ENCODE measurements at places on chromosomes 13 and 19.
A peak's percentile ranks its signal among the peaks of the same experiment; 100 is the strongest.

GRCh38 chr19:17447704-17448130, 751 bp downstream of the TMEM221 start:
- DNase-seq: no peak

DNA sequence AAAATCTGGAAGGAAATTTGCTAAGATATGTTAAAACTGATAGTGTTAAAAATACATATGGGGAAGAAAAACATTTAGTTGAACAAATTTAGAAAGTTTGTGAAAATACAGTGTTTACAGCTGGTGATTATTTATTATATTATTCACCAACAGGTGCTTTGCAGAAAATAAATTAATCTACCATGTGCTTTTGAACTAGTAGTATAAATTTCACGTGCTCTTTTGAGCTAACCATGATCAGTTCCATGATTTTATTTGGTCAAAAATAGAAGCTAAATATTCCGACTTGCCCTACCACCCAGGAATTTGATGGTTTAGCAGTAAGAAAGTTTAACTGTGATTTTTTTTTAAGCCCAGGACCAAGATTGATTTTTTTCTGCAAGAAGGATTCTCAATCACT, 113.3 kb downstream of the SPRY2 start:
- DNase-seq: no peak

GRCh38 chr13:48318821-48319511, 15.4 kb downstream of the RB1 start:
- DNase-seq: no peak

DNA sequence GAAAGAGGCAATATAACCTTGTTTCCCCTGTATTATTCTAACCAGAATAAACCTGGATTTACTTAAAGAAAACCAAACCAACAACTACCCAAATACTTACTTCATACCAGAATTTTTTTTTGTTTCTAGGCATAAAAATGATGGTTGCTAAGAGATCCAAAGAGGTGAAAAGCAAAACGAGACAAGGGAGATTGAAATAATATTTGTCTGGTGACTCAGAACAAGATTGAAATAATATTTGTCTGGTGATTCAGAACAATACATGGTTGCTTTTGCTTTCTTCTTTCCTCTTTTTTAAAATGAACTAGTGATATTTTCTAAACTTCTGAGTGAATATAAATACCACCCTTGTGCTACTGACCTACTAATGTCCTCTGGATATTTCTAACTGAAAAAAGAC, 592.9 kb downstream of the KCTD12 start:
- DNase-seq: no peak

DNA sequence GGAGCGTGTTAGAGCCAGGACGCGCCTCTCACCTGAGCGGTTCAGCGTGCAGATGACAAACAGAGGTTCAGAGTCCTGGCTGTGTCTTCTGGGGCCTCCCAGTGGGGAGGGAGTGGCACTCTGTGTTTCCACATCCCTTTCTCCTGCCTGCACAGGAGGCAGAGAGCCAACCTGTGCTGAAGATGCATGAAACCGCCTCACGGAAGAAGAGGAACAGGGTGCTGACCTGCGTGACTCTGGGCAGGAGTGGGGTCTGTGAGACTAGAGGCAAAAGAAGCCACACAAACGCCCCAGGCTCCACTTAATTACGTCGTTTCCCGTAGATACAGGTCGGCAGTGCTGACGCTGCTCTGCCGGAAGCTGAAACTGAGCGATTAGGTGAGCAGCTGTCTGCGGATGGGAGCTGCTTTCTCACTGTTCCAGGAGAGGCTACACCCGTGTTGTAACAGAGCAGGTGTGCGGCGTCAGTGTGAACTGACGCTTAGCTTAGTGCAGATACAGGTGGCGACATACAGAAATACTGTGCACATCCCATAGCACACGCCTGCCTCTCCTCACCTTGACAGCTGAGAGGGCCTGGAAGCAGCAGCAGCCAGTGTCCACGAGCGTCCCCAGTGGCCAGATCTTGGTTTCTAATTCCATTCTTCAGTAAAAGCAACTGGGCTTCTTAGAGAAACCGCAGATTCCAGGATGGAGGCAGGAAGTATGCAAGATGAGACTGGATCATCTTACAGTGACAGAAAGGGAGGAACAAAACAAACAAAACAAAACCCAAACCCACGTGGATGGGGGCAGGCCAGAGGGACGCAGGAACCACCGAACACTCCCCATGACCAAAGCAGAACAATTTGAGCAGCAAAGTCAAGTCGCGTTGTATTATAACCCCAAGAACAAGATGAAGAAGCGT, 37.7 kb upstream of the MCF2L start:
- peak; percentile 21 for DNase-seq

DNA sequence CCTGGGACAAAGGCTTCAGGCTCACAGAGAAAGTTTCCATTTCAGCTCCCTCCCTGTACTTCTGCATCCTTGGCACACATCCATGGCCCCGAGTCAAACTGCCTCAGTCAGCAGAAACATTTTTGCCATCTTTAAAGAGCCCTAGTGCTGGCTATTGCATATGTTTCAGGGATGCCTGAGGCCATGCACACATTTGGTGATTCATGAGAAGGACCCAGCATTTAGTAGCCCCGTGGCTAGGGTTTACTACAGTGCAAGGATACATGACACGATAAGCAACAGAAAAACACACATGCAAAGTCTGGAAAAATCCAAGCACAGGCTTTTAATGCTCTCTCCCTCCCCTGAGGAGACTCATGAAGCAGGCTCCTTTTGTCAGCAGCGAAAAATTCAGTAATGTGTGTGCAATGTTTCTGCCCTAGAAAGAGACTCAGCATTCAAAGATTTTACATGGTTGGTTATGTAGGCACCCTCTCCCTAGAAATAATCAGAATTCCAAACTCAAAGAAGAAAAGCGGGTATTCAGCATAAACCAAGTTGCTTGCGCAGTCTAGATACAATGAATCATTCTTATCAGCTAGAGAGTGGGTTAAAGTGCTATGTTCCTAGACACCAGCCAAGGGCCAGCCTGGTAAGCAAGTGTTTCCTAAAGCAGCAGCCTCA, 17.6 kb downstream of the ACOD1 start:
- no peak for DNase-seq

GRCh38 chr13:63367522-63368198, 1952.0 kb upstream of the PCDH20 start:
- DNase-seq: no peak

DNA sequence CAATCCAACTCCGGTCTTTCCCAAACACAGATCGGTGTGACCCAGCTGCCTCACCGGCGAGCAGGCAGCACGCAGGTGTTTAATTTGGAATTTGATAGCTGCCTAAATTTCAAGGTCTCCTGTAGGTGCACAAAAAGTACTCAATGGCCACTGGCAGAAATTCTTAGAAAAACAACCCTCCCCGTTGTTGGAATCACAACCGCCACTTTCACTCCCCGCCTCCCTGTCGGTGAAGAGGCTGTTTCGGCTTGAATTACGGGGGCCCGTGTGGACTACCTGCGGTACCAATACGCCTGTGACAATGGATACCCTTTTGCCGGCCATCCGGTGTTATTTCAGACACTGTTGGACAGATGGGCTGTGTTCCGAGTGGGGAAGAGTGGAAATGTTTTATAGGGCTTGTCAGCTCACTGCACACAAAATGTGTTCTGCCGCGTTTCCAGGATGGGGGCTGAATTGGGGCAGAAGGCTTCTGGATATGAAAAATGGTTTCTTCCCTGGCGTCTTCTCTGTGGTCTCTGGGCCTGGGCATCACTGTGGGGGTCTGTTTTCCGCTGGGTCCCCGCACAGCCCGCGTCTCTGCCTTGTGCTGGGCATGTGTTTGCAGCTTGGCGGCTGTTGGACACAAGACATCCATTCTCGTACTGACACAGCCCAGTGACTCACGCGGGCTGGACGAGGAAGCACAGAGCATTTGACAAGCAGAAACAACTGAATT, 45.4 kb downstream of the ZIC5 start:
- DNase-seq: no peak

DNA sequence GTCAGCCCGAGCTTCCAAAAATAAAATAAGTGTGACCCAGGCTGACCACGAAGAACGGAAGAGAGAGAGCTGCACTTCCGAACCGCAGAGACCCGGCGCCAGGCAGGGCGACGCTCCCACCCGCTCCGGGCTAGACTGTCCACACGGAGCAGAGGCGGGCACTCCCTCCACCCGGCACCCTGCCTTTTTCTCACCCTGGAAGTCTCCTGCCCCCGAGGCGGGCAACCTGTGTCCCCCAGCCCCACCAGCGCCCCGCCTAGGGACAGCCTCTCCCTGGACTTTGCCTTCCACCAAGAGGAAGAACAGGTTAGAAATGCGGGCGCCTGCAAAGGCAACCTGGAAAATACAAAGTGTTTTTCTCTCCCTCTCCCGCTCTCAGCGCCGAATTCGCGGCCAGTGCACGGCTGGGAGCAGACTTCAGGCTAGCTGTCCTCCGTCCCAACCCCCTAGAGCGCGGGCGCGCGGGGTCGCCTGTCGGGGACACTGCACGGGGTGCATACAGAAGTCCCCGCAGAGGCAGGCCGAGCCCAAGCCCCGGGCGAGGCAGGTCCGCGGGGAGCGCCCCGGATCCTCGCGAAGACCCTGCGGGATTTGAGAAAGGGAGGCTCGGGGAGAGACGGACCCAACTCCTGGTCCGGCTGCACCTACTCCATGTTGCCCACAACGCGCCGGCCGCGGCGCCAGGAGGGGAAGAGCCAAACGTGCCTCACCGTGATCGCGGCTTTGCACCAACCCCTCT, 845 bp downstream of the SPRY2 start:
- peak; percentile 7 for DNase-seq

GRCh38 chr13:27177852-27178251, 6.2 kb upstream of the USP12 start:
- DNase-seq: no peak

- no peak for DNase-seq
Measured at GRCh38 chr13:29674532-29674931, 79.0 kb upstream of the SLC7A1 start.

DNA sequence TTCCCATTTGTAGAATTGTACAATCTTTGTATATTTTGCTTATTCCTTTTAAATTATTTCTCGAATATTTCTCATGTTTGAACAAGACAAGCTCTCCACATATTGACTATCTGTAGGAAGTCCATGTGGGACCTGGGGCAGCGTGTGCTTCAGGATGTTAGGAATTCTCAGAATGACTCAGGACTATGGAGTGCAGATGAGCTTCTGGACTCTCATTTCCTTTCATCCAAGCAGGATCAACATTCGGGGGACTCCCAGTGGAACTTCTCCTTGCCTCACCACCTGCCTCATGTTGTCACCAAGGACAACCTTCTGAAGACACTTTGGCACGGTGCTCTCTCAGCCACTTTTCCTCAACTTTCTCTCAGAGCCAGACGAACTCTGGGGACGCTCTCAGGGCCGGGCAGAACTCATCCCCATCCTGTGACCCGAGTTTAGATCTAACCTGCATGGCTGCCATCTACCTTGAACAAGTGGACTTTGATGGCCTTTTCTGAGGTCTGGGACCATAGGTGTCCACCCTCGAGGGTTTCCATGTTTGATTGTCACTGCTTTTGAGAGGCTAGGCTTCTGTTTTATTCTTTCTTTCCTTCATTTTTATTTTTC, 441.7 kb downstream of the IRS2 start:
- DNase-seq: no peak

DNA sequence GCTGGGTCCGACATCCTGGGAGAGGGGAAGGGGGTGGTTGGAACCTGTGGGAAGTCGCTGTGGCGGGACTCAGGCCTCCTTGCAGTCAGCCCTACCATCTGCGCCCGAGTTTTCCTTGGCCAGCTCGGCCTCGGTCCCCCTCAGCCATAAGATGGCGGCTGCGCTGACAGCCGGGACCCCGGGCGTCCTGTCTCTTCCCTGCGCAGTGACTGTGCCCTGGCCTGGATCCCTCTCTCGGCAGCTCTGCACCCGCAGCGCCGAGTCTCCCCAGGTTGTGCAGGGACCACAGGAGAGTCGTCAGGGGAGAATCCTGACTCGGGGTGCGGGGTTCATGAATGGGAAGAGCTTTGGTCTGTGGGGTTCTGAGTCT, 345 bp downstream of the ZNF257 start:
- DNase-seq: no peak

DNA sequence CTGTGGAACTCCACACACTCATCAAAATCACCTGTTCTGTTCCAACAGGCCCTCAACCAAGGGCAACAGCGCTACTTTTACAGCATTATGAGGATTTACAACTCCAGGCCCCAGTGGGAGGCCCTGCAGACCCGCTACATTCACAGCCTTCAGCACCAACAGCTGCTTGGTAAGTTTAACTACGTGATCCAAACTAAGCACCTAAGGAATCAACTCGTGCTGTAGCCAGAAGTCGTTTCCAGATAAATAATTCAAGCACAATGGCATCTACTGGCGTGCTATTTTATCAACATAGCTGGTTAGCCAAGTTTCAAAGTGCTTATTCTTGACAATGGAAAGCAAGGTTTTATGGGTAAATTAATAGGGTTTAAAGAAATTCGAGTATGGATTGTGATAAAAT, 5.3 kb downstream of the FAM216B start:
- no peak for DNase-seq

DNA sequence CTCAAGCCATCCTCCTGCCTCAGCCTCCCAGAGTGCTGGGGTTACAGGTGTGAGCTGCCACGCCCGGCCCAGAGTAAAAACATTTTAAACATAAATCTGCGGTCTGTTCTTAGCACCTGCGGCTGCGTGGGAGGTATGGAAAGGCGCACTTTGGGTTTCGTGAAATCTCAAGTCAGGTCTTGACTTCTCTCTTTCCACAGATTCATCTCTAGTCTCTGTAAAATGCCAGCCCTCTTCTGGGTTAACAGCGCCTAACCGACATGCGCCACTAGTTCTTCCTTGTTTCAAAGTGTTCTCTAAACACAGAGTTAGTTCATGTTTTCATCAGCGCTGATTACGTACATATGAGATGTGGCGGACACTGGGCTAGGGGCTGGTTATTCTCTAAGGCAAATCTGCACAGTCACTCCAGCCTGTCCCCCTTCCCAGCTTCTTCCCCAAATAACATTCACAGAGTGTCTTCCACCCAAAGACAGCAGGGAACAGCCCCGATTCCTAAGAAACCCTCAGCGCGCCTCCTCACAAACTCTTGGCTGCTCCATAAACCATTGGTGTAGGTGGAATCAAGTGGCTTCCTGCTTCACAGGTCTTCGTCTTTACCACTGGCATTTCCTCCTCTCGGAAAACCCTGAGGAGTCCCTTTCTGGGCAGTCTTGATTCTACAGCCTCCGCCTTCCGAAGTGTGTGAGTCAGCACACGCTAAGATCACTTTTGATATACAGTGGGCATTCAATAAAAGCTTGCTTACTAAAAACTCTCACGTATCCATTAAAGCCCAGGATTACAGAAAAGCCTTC, 1.4 kb downstream of the PARP4 start:
- DNase-seq: no peak
